Activated CD8-positive, alpha-beta memory T cell treated with anti-CD3 and anti-CD28 coated beads for 1 hour (primary cell): ENCODE measurements at places on chromosomes 4 and X.

GRCh38 chrX:63673896-63674295 is 111.1 kb downstream of the ARHGEF9 start:
- DNase-seq = no peak

GRCh38 chr4:38154252-38154651 is 194.1 kb downstream of the PTTG2 start:
- DNase-seq = no peak

DNA sequence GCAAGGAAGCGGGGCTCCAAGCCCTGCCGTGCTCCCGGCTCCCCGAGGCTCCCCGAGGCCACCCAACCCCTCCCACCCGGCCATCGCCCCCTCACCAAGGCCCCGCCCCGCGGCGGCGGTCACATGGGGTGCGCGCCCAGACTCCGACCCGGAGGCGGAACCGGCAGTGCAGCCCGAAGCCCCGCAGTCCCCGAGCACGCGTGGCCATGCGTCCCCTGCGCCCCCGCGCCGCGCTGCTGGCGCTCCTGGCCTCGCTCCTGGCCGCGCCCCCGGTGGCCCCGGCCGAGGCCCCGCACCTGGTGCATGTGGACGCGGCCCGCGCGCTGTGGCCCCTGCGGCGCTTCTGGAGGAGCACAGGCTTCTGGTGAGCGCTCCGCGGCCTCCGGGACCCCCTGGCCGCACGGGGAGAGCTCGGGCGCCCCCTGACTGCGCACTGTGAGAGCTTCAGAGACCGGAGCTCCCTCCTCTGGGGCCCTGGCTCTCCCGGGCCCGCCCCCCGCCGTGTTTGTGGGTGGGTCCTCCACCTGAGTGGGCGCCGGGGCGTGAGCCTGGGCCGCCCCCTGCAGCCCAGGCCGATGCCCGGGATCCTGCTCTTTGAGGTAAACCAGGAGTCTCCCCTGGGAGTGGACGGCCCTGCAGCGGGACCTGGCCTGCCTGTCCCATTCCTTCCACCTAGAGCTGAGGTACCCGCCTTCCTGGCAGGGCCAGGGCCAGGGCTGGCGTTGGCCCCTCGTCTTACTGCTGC is at the start of gene IDUA:
IDUA (plus strand) TSS at position 166 of the 745 bp plus-strand sequence; CDS start at position 207, 41 bp downstream.
- DNase-seq = peak; percentile 82

DNA sequence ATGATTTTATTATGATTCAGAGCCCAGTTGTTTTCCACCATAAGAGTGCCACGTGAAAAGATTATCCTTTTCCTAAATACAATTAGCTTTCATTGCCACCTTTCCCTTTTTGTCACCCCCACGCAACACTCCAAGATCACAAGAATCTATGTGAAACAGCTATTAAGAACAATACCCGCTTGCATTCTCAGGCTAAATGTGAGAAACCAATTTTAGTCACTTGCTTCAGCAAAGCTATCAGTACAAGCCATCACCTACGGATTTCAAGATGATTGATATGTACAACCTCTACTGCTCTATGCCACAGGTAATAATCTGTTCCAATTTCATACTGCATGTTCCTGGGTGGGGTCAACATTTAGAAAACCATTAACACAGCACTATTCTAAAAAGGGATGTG is 2.5 kb downstream of the ATP11C start:
- DNase-seq = no peak

DNA sequence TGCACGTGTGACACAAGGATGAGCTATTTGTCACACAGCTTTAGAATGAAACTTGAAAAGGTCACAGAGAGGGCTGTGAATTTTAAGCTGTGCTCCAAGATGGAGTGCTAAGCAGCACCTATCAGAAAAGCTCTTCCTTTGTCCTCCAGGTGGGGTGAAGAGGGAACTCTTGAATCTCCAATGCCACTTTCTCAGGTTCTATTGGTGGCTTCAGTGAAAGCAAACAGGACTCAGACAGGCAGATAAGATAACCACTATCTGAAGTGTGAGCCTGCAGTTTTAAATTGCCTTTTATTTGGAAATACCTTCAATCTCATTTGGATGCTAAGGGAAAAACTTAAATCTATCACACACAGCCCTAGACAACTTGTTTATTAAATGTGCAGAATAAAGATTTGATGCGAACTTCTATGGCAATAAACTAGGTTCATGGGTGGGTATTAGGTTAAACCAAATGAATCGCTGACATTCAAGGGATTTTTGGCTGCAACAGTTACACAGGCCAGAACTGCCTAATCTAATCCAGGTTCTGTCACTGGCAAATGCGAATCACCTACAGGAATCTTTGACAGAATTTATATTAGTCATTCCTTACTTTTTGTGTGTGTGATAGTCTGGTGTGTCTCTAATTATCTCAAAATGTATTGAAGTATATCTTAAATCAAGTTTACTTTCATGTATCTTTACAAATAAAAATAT is 13.6 kb upstream of the PDGFRA start:
- DNase-seq = no peak

GRCh38 chrX:38304010-38304409 is 23.3 kb downstream of the RPGR start:
- DNase-seq = no peak

- no peak for DNase-seq
Measured at GRCh38 chr4:151997461-151997860, 236.7 kb upstream of the GATB start.

DNA sequence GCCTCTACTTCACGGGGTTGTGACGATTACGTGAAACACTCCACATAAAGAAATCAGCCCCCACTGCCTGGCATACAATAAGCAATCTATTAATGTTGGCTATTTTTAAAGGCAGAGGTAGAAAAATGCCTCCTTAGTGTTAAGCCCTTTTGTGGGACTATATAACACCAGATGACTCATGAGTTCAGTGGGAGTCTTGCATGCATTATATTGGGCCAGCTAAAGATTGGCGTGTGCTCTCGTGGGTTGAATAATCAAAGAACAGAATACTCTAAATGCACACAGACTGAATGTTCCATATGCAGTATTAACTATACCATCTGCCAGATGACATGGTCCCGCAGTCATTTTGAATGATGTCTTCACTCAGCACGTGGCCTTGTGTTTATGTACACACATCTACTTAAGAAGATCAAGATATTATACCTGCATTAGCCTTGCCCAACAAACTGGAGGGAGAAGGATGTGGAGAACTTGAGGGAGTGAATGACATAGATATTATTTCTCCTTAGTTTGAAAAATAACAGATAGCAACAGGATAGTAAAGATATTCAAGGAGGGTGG is 85.0 kb upstream of the MYOZ2 start:
- DNase-seq = no peak

GRCh38 chr4:123235431-123235830 is 161.2 kb upstream of the SPRY1 start:
- no peak for DNase-seq

- no peak for DNase-seq
Measured at GRCh38 chr4:120209706-120210105, 143.1 kb upstream of the MAD2L1 start.

GRCh38 chr4:41887821-41888686 is 47.2 kb upstream of the TMEM33 start:
- no peak for DNase-seq

DNA sequence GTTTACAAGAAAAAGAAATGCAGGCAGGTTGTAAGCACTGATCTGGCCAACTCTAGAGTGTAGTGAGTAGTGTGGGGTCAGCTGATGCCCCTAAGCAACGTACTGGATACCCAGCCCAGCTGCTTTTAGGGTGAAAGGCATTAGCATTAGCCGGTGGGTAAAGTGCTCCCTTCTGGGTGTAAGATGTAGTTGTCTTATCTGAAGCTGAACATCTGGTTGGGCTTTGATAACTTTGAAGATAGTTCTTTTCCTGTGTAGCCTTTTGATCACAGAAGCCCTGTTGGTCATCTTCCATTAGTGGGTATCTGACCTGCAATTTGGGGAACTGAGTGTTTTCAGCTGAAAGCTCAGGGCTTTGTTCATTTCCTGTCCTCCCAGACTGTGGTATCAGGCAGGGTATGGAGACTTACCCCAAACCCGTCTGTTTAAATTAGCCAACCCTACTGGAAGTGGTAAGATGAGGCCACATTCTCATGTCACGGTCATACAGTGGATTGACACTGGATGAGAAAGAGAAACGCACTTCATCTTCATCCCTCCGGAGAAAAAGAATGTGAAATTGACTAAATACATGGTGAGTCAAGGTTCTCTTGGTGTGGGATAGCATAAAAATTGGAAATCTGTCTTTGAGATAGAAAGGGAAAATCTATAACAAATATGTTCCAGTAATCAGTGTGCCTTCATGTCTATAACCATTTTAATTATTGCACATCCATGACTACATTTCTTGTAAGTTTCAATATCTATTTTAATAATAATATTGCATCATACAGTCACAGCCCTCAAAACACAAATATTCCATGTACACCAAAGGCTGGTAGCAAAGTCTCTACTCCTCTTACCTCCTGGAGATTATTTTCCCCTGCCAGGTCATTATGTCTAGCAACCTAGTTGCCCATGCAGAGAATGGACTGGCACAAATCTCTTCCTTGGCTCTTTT is 8.7 kb downstream of the RHOH start:
- DNase-seq = no peak

GRCh38 chrX:24448762-24449250 is 16.3 kb upstream of the PDK3 start:
- no peak for DNase-seq

DNA sequence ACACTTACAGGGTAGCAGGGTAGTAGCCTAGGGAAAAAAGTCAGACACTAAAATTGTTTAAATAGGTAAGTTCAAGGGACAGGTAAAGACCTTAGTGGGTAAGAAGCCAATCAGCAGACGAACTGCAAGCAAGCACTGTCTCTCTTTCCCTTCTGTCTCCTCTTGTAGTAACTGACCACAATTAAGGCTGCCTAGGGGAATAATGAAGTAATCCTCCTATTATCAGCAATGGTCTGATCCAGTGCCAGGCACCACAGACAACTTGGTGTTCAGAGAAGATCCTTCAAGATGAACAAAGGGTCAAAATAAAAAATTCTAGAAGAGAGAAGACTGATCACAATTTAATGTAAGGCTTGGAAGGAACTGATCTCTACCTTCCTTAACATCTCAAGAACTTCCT is 62.9 kb downstream of the ELOVL6 start:
- DNase-seq = no peak

- DNase-seq = no peak
Measured at GRCh38 chr4:166277853-166278252, 404.8 kb downstream of the TLL1 start.

- DNase-seq = no peak
Measured at GRCh38 chr4:45596379-45597101, 527.3 kb downstream of the GABRG1 start.

- no peak for DNase-seq
Measured at GRCh38 chr4:143289370-143289769, 47.3 kb upstream of the GAB1 start.

DNA sequence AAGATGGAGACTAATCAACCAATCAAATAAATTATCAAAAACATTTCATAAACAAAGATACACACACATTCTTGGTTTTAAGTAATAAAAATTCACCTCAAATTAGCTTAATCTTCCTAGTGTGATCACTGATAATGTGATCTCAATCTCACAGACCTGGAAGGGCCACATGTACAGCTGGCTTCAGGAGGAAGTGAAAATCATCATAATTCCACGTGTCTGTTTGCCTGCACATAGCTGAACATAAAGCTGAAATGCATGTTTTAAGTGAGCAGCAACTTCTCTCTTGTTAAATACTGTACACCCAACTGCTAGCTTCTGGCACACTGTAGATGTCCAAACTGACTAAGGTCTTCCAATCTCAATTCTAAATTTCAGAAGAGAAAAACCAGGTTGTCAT is 53.8 kb downstream of the ARHGAP6 start:
- DNase-seq = no peak
